Endothelial cell of coronary artery (primary cell): ENCODE measurements at places on chromosomes 1 and 21. TPM values are rescaled to one million over a fixed set of nuclear protein-coding genes. Genes with fewer than 3 reads are reported as not detected.

The RAP1GAP gene
- total RNA-seq = 0.09 and 0.18 TPM in 2 replicates

The RGL1 gene
- total RNA-seq = 12.9 and 18.4 TPM in 2 replicates

The ADCY10 gene
- under 0.01 TPM in 1 of 2 replicates, not detected in the other for total RNA-seq

The PHLDA3 gene
- total RNA-seq = 50.0 and 55.7 TPM in 2 replicates

The GPR25 gene
- not detected in 2 replicates for total RNA-seq

The S100A5 gene
- total RNA-seq = not detected in 2 replicates
